ENCODE measurements at places on chromosomes 11 and 22. TPM values are rescaled to one million over a fixed set of nuclear protein-coding genes. Genes with fewer than 3 reads are reported as not detected.

The C22orf42 gene
- total RNA-seq = not detected

The MOV10L1 gene
- total RNA-seq = not detected

The TRIM29 gene
- not detected for total RNA-seq

The ADAMTS15 gene
- total RNA-seq = not detected

The GPR83 gene
- 0.10 TPM for total RNA-seq

Data from naive thymus-derived CD4-positive, alpha-beta T cell (primary cell).